NCI-H748 treated with DMSO at 0.1 percent for 48 hours (cell line): ENCODE measurements at places on chromosomes 11 and 22.

DNA sequence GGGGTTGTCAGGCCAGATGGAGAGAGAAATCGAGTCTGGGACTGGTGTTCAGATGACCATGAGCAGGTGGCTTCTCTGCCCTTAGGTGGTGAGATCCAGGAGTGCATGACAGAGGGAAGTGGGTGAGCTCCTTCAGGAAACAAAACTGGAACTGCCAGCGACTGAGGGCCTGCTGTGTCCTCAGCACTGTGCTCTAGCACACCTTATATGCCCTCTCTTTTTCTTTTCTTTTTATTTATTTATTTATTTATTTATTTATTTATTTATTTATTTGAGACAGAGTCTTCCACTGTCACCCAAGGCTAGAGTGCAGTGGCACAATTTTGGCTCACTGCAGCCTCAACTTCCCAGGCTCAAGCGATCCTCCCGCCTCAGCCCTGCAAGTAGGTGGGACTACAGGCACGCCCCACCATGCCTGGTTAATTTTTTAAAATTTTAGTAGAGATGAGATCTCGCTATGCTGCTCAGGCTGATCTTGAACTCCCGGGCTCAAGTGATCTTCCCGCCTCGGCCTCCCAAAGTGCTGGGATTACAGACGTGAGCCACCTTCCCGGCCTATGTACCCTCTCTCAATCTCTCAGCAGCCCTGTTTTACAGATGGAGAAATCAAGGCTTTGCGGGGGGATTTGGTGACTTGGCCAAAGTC lies 14.8 kb upstream of the RASD2 start:
- DNase-seq, result no peak

DNA sequence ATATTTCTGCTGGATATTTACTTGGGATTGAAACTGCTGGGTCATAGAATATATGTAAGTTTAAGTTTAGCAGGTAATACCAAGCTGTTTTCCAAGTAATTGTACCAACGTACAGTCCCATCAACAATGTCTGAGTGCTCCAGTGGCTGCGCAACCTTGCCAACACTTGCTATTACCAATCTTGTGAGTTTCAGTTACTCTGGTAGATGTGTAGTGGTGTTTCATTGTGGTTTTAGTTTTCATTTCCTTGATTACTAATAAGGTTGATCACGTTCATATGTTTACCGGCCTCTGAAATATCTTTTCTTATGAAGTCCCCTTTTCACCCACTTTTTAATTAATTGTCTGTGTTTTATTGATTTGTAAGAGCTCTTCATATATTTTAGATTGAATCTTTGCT lies 370.6 kb upstream of the CADM1 start:
- DNase-seq, result no peak

DNA sequence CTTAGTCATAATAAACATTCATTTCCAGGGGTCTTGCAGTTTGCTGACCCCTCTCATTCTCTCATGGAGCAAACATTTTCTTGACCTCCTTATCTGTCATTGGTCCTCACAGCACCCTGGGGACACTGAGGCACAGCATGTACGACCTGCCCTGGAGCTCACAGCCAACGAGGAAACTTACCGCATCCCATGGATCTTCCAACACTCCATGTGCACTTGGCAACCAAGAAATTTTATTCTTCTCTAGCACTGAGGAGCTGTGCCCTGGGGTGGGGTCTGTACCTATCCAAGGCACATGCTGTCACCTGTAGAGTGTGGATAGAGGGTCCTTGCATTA lies 69.4 kb upstream of the IGLL5 start:
- no peak for DNase-seq

DNA sequence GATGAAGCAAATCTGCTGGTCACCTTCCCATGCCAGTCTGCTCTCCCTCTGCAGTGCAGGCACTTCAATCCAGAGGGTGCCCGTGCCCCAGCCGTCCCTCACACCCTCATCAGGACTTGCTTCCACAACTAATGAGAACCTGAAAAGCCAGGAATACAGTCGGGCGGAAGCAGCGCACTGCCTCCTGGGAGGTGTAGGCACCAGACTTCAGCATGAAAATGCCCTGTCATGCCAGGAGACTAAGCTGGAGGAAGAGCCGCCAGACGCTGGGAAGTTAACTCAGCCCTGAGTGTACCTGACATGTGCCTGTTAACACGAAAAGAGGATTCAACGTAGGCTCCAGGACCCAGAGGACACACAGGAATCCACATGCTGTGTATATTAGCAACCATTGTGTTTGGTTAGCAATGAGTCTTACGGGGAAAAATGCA lies 40.1 kb upstream of the FLI1 start:
- DNase-seq, result no peak
